ENCODE measurements at places on chromosomes 1 and 21.
A peak's percentile ranks its signal among the peaks of the same experiment; 100 is the strongest.

- no peak for DNase-seq
These were observed 6.1 kb upstream of the ETNK2 start for GRCh38 chr1:204157962-204158361.

GRCh38 chr1:208528578-208529240, 284.5 kb upstream of the PLXNA2 start:
- no peak for DNase-seq

GRCh38 chr1:101592845-101593244, 356.0 kb downstream of the S1PR1 start:
- no peak for DNase-seq

- no peak for DNase-seq
These were observed 28.0 kb upstream of the ATP1A1 start for GRCh38 chr1:116345011-116345410.

DNA sequence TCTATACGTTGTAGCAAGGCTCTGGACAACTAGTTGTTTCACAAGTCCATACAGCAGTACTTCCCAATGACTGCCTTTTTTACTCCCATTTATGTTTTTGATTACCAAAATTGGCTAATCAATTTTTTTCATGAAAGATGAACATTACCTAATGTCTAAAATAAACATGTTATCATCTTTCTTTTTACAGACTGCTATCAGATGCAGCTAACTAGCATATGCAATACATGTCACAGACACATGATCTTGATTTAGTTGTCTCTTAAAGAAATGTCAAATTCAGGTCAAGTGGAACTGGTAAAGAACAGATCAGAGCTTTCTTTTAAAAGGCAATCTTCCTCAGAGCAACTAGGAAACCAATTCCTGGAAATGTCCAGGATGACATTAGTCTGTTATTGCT, 630 bp upstream of the DBT start:
- DNase-seq, result no peak

- DNase-seq, result peak; percentile 41
These were observed 27.5 kb upstream of the TCEA3 start for GRCh38 chr1:23452011-23452411.
